ENCODE measurements at places on chromosomes 1 and 21. TPM values are rescaled to one million over a fixed set of nuclear protein-coding genes. Genes with fewer than 3 reads are reported as not detected.

Gene MYOC
- total RNA-seq: 1.0 TPM

GRCh38 chr1:77742011-77742555 is 17.6 kb downstream of the USP33 start:
- no peak for DNase-seq

Gene SLFNL1
- total RNA-seq: 0.16 TPM

GRCh38 chr1:206463911-206464310 is 6.4 kb upstream of the IKBKE start:
- no peak for DNase-seq

- DNase-seq: no peak
Observed at GRCh38 chr1:59967141-59967697, 40.6 kb upstream of the CYP2J2 start.

GRCh38 chr1:94936861-94937620 is 10.1 kb upstream of the CNN3 start:
- no peak for DNase-seq

DNA sequence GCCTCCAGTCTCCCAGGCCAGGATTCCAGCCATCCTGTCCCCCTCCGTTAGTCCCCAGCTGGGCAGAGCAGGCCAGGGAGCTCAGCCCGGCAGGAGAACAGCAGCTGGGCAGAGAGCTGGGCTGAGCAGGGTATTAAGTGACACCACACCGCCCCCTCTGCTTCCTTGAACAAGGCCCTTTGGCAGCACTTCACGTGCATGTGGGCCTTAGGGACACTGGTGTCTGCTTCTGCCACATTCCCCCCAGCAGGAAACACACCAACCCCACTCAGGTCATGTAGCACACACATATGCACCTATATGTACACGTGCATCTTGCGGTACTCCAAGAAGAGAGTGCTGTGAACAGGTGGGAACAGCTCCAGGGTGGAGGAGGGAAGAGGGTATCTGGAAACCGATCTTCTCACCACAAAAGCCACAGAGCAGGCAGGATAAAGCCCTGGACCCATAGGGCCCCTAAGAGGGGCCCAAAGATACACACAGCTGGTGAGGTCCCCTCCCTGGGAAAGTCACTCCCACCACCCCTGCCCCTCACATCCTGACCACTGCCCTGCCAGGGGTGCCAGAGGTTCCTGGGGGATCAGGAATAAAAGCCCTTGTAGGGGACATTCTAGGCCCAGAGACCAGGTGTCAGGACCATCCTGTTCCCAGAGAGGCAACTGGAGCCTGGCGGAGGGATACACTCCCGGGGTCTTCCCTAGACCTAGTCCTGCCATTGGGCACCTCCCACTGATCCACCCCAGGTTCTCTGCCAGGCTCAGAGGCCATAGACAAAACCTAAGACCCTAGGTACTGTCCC is 4.5 kb downstream of the EPHA2 start:
- DNase-seq: no peak

DNA sequence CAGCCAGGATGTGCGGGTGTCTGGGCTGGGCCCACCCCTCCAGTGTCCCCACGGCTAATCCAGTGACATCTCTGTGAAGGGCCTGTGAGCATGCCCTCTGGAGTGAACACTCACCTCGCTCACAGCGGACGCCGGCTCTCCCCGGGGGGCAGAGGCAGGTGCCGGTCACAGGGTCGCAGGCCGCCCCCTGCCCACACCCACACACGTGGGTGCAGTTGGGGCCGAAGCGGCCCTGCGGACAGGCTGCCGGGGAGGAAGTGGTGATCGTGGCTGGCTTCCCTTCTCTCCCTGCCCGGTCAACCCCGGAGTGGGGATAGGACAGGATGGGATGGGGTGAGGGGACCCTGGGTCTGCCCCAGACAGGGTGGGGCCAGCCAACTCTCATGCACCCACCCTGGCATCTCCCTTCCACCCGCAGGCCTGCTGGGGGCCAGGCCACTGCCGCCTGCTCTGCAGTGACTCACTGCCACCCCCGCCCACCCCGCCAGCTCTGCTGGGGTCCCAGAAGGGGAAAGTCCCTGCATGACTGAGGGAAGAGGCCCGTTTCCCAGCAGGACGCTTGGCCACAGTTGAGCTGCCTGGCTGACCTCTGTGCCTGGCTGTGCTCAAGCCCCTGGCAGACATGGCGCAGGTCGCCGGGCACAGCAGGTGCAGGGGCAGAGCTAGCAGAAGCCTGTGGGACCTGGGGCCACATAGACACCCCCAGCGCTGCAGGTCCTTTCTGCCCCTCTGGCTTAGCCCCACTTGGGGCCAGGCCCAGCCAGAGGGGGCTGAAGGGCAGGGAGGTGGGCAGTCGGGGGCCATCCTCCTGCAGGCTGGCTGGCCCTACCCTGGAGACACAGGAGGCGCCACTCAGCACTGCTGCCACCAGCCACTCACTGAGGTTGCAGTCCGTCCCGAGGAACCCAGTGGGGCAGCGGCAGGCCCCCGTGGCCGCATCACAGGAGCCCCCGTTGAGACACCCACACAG is 41.6 kb downstream of the ARHGEF16 start:
- no peak for DNase-seq

GRCh38 chr1:26730695-26731094 is 34.9 kb downstream of the ARID1A start:
- no peak for DNase-seq

DNA sequence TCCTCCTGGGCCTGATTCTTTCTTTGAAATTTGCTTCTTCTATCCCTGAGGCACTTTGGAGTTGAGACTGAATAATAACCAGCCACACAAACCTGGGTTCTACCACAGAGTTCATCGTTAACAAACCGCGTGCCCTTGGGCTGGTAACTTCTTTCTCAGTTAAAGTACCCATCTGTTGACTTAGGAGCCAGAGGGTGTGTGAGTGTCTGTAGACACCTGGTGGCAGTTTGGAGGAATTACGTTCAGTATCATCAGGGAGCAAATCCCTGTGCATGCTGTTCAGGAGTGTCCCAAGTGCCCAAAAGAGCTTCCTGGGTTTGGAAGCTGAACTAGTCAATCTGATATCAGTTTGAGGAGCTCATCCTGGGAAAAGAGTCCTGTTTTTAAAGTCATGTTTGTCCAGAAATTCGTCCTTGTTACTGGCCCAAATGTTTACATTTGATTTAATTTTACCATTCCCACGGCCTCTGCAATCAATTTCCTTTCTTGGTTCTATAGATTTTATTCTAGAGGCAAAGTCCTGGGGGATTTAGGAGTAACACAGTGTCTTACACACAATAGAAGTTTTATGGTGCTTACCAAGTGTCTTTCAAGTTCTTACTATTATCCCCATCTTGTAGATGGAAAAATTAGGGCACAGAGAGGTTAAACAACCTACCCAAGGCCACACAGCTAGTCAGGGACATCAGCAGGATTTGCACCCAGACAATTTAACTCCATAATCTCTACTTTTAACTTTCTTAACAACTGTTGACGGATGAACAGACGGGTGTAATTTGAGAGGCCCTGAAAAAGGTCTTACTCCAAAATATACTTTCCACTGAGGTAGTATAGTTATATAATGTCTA is 26.7 kb upstream of the RPTN start:
- no peak for DNase-seq

All from left ventricle myocardium inferior (tissue), 1 donor.